T-cell (primary cell): ENCODE measurements at places on chromosomes 7 and 10. TPM values are rescaled to one million over a fixed set of nuclear protein-coding genes. Genes with fewer than 3 reads are reported as not detected.

Gene EPDR1
- total RNA-seq = 1.3 TPM

Gene ASB10
- total RNA-seq = not detected

Gene ASIC3
- total RNA-seq = 11.9 TPM

Gene FANK1
- total RNA-seq = 3.3 TPM

Gene BLOC1S2
- 38.0 TPM for total RNA-seq

Gene CDHR1
- total RNA-seq = 0.41 TPM

Gene TEX36
- not detected for total RNA-seq

Gene CDK13
- total RNA-seq = 89.6 TPM
